ENCODE measurements at places on chromosomes 16 and 17.

GRCh38 chr17:77873500-77874302 lies 84.8 kb upstream of the TNRC6C start:
- DNase-seq: no peak

GRCh38 chr17:75249564-75249963 lies 11.8 kb downstream of the GGA3 start:
- DNase-seq: no peak

GRCh38 chr16:85028685-85029407 lies 1.3 kb downstream of the KIAA0513 start:
- DNase-seq: peak; percentile 42

DNA sequence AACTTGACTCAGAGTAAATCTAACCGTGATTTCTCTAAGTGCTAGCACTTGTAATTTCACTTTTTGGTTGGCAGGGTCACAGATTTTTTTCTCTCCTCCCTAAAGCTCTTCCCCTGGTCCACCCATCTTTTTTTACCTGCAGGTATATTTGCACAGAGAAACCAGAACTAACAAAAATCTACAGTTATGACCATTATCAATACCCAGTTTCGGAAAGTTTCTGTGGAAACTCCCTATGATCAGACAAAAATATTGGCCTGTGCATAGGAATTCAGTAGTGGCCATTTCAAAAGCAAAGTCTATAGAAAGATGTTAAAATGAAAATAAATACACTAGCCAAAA lies 62.4 kb upstream of the ATF7IP2 start:
- DNase-seq: no peak

DNA sequence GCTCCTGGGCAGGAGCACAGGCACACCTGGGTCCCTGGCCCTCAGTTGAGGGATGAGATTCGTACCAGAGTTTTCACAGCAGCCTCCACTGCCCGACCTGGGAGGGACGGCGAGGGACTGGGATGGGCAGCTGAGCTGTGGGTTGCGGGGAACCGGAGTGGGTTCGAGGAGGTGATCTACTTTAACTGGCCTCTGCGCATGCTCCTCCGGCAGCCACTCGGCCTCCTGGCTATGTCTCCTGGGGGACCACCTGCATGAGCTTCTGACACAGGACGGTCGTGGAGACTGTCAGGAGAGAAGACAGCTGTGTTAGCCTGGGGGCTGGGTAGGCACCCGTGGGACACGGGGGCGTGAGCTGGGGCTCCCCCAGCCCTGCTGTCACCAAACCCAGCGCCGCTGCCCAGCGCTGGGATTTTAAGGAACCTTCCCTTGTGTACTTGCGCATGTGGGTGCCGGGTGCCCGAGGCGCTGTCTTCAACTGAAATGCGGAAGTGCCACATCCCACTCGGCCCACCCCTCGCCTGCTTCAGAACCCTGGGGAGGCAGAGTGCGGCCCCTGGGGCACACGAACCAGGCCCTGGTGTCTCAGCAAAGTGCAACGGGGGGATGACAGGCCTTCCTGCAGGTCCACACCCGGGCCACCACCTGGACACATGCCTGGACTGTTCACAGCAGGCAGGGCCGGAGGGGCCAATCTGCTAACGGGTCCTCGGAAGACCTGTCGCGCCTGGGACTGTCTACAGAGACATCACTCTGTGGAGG lies 36.4 kb downstream of the SLC7A5 start:
- no peak for DNase-seq

- no peak for DNase-seq
Measured at GRCh38 chr16:87602001-87602775, at the start of gene JPH3. TSS of gene JPH3 (plus strand) at chr16:87602508. CDS start at chr16:87603147, 639 bp downstream.

- no peak for DNase-seq
Measured at GRCh38 chr16:86517033-86517432, 6.7 kb downstream of the FOXF1 start.

GRCh38 chr16:12901204-12901596 lies 198 bp upstream of the SHISA9 start:
- no peak for DNase-seq

- peak; percentile 69 for DNase-seq
Measured at GRCh38 chr16:30065943-30066760, 592 bp downstream of the ALDOA start.

DNA sequence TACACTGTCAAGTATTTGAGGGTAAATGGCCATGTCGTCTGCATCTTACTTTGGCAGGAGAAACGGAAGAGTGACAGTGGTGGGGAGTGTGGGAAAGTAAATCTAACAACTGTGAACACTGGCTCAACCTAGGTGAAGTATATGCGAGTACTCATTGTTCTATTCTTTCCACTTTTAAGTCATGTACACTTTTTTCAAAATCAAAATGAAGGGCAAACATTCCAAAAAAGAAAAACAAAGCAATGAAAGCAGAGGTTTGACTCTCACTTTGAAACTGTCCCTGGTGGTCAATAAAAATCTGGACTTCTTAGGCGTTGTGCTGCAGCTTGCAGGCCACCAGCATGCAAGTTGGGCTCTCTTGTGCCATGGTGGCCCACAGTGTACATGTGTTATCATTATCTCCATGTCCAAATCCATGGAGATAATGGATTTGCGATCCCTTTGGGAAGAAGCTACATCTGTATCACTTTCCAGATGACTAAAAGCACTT lies 32.7 kb downstream of the STAT5B start:
- DNase-seq: no peak

GRCh38 chr16:2500918-2501750 lies 12.6 kb upstream of the ATP6V0C start:
- DNase-seq: peak; percentile 68

- DNase-seq: peak; percentile 19
Measured at GRCh38 chr17:82065193-82065637, 389 bp downstream of the DUS1L start.

GRCh38 chr17:41915020-41915419 lies 3.7 kb downstream of the ACLY start:
- DNase-seq: no peak

- DNase-seq: no peak
Measured at GRCh38 chr17:10041287-10041612, 136.2 kb upstream of the RCVRN start.

GRCh38 chr16:50984688-50985087 lies 166.4 kb downstream of the SALL1 start:
- no peak for DNase-seq

DNA sequence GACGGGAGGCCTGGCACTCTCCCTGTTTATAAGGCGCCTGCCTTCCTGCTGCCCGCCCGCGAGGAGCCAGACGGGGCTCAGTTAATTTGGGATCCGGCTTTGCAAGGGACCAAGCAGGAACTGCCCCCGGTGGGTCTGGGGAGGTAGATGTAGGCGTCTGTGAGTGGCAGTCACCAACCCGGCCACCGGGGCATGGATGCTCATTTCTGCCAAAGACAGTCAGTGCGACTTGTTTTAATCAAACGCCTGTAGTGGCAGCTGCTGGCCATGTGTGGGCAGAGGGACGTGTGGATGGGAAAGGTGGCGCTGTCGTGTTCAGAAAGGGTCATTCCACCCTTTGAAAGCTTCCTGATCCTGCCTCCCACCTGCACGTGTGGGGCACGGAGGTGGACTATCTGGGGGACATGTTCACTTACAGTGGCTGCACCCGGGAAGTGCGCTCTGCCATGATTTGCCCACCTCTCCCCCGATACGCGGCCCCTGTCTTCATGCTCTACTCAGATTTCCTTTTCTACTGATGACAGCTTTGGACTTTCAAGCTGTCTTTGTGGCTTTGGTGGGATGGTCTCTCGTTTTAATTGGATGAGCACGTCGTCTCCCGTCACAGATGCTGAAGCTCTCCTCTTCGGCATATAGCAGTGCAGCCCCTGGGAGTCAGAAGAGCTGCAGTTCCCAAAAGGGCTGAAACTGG lies 60.3 kb upstream of the CIBAR2 start:
- DNase-seq: peak; percentile 63

- DNase-seq: no peak
Measured at GRCh38 chr17:54718286-54718685, 182.4 kb upstream of the TOM1L1 start.

GRCh38 chr16:69188716-69189115 lies 1.8 kb downstream of the SNTB2 start:
- peak; percentile 67 for DNase-seq

DNA sequence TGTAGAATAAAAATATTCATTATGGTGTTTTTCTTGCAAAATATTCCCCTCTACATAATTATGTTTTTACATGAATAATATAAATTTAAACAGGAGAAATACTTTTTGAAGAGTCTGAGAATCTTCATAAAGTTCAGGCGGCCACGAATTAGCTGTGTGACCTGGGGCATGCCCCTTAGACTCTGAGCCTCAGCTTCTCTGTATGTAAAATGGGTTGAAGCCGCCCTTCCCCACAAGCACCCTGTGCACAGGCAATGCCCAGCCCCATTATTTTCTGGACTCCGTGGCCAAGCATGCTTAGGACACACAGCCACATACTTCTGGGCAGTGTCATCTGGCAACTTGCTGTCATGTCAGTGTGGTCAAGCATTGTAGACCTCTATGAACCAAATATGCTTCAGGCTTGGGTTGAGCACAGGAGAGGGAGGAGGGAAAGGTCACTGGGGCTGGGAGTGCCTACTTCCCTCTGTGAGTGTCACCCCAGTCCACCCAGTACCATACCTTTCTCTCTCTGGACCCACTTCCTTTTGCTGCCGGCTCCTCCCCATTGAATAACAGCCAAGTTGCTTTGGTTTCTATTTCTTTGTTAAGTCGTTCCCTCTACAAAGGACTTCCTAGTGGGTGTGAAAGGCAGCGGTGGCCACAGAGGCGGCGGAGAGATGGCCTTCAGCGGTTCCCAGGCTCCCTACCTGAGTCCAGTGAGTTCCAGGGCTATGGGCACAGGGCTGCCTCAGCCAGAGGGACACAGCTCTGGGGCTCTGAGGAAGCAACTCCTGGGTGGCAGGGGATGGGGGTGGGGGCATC lies at the start of gene LGALS9:
TSS of gene LGALS9 (plus strand) at position 582 of the 804 bp plus-strand sequence. CDS start at position 660, 78 bp downstream.
- no peak for DNase-seq

- peak; percentile 41 for DNase-seq
Measured at GRCh38 chr16:11857161-11857560, 5.8 kb upstream of the RSL1D1 start.

GRCh38 chr16:84841787-84842300 lies 22.1 kb downstream of the CRISPLD2 start:
- no peak for DNase-seq

GRCh38 chr17:79407385-79407784 lies 203.5 kb downstream of the RBFOX3 start:
- no peak for DNase-seq

DNA sequence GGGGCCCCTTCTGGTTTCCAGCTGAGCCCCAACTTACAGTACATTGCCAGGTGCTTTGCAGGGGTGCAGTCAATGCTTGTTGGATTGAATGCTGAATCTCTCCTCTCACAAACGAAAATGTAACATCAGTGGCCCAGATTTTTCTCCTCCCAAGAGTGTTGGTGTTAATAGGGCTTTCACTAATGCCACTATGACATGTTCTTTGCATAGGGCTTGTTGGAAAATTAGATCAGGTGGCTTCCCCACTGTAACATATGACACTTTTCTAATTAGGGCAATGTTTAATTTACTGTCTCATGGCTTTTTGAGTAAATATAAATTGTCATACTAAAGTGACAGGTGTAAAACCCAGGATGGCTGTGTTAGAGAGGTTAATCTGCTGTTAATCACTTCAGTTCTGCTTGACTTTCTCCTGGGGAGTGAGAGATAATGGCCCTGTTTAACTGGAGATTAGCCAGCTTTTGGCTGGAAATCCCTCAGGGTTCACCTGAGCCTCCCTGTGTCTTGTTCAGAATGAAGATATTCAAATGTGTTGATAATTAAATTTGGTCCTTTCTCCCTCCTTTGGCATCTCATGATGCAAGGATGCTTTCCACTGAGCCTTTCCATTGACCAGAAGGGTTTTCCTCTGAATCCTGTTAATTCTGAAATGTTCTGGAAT lies 502.3 kb downstream of the RBFOX1 start:
- DNase-seq: no peak

- no peak for DNase-seq
Measured at GRCh38 chr17:49842371-49842770, 5.5 kb downstream of the TAC4 start.

GRCh38 chr17:50815400-50815799 lies 20.0 kb upstream of the WFIKKN2 start:
- no peak for DNase-seq

- no peak for DNase-seq
Measured at GRCh38 chr16:11805556-11805955, 8.5 kb upstream of the ZC3H7A start.

DNA sequence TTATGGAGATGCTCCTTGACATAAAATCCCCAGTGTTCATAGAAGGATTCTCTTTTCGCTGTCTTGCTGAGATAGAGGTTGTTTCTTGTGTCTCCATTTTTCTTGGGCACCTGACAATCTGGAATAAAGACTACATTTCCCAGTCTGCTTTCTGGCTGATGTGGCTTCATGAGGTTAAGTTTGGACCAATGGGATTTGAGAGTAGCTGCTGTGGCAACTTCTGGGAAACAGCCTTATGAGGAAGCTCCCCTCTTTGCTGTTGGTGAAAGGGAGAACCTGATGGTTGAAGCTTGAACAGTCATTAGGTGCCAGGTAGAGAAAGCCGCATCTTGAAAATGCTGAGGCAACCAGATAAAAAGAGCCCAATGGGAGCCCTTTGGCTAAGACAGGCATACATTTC lies 24.4 kb downstream of the HS3ST4 start:
- no peak for DNase-seq

DNA sequence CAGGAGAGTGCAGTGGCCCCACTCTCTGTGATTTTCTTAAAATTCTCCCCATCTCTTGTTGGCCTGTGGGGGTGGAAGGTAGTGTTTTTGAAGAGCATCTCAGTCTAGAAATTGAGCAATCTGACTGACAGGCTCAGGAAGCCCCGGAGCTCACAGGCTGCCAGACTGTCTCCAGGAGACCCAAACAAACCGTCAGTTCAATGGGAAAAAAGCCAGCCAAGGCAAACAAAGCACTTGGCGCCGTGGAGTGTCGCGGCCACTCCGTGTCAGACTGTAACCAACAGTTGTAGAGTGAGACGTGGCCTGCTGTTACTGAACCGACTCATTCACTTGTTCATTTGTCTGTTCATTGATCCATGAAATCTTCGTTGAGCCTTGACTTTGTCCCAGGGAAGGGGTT lies 33.7 kb downstream of the RGS9 start:
- DNase-seq: no peak

GRCh38 chr16:52405441-52405840 lies 141.5 kb downstream of the TOX3 start:
- DNase-seq: no peak

- DNase-seq: peak; percentile 93
Measured at GRCh38 chr17:50482516-50482915, 3.9 kb downstream of the RSAD1 start.

GRCh38 chr16:84815462-84815861 lies 4.3 kb upstream of the CRISPLD2 start:
- no peak for DNase-seq

- DNase-seq: no peak
Measured at GRCh38 chr16:28495098-28495793, 803 bp downstream of the APOBR start.

GRCh38 chr16:62041401-62041800 lies 5.2 kb upstream of the CDH8 start:
- peak; percentile 55 for DNase-seq

DNA sequence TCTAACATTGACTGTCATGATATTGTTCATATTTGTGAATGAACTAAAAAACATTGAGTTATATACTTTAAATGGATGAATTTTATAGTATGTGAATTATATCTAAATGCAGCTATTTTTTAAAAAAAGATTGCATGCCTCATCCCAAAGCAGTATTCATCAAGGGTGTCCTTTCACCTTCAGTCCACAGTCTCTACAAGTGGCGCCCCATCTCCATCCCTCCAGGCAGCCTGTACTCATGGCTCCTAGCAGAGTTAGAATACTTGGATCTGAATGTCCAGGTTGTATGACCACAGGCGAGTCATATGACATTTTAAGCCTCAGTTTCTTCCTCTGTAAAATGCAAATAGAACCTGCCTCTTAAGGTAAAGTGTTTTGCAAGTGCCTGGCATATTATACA lies 69.8 kb downstream of the TMEM100 start:
- no peak for DNase-seq

Measured in fibroblast of skin of right biceps (primary cell).